Stimulated activated CD8-positive, alpha-beta memory T cell treated with anti-CD3 and anti-CD28 coated beads, Interleukin-4, amount 100 ng/mL, for 1 hour (primary cell): ENCODE measurements at places on chromosomes 4 and X.
A peak's percentile ranks its signal among the peaks of the same experiment; 100 is the strongest.

DNA sequence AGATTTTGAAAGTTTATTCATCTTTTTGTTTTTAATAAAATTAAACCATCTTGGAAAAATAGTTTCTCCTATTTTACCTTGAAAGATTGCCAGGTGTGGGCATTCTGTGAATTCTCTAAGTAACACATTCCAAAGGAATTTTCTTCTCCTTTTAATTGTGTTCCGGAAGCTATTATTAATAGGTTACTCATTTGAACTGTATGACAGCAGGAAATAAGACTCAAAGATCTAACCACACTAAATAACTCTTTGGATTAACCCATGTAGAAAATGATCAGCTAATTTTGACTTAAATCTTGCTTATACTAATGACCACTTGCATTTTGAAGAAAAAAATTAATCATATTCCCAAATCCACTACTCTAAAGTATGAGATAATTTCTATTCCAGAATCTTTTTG lies 17.6 kb upstream of the CCNI start:
- no peak for DNase-seq

GRCh38 chr4:80208610-80209339 lies 11.5 kb downstream of the PRDM8 start:
- DNase-seq: no peak

- DNase-seq: no peak
These were observed 9.0 kb upstream of the DAPP1 start for GRCh38 chr4:99807666-99808065.

- peak; percentile 22 for DNase-seq
These were observed 9.6 kb upstream of the UVSSA start for GRCh38 chr4:1337376-1337831.

DNA sequence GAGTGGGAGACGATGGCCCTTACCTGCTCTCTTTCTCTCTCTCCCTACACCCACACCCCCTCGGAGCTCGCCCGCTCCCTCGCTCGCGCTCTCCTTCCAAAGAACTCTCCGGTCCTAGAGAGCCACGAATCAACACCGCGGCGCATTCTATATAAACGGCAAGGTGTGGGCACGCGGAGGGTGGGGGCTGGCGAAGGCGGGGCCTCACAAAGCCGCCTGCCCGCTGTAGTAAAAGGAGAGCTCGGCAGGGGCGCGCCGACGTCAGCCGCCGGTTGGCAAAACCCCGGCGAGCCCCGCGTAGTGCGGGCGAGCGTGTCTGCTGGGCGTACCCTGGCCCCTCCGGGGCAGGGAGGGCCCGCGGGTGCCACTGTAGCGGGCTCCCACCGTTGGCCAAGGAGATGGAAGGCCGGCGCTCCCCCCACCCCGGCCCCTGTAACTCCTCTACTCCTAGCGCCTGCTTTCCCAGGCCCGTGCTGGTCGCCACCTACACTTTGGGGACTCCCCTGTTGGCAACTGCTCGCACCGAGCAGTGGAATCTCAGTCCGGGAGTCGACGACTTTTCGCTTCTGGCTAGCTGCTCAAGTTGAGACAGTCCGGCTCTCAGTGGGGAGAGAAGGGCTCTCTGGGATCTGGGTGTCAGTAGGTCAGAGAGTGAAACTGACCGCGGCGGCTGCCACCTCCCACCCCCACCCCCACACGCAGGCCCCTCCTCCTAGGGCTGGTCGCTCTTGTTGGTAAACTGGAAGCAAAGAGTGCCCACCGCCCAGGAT lies 325.5 kb upstream of the F9 start:
- no peak for DNase-seq

DNA sequence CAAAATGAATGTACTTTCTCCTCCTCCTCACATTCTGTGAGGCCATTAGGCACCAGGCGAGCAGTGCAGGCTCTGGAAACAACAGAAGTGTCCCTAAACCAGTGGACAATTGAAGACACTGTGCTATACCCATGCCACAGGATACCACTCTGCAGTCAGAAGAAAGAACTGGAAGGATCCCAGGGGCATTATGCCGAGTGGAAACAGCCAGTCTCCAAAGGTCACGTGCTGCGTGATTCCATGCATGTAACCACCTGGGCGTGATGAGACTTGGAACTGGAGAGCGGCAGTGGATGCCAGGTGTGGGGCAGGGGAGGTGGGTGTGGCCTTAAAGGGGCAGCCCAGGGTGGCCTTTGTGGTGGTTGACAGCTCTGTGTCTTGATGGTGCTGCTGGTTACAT lies 139.4 kb downstream of the EVC2 start:
- DNase-seq: no peak

GRCh38 chrX:137352101-137352660 lies 213.7 kb upstream of the ZIC3 start:
- DNase-seq: no peak

DNA sequence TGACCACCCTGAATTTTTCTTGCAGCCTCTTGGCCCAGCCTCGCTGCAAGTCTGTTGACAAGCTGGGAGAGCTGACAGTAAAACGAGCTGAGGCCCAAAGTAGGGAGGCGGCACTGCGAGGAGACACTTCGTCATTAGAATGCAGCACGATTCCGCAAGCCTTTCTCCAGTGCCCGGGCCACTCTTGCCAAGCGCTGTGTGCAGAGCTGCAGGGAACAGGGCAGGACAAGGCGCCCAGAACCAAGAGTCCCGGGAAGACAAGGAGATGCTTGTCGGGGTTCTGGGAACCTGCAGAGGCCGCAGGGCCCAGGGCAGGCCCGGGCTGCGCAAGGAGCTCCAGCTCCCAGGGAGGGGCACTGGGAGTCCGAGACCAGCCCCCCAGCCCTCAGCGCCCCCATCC lies 187.1 kb downstream of the BCOR start:
- no peak for DNase-seq

DNA sequence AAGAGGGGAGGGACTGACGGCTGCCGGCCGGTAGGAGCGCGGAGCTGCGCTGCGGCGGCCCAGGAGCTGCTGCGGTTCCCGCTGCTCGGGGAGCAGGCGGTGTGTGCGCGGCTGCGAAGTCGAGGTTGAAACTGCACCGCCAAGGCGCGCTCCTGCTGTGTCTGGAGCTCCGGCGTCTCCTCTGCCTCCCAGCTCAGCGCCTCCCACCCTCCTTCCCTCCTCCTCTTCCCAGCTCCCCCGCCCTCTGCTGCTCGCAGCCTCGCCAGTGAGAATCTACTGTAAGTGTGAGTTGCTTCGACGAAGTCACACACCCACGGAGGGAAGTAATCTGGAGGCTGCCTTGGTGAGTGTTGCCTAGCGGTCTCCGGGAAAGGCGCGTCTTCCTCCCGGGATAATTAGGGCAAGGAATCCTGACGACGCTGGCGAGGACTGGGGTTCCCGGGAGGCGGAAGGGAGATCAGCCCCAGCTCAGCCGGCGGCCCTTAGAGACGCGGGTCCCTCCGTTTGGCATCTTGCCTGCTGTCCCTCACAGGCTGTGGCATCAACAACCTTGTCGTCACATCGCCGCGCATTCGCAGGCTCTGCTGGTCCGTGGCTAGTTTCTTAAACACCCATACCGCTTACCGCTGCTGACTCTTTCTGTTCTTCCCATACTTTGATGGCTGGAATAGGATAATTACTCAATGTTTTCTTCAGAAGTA lies at the start of gene EPHA5:
Gene EPHA5 (minus strand): TSS at position 159 of the 701 bp plus-strand sequence. CDS start 747 bp downstream, outside the sequence.
- no peak for DNase-seq

GRCh38 chrX:52262195-52262546 lies 77.5 kb downstream of the MAGED4 start:
- DNase-seq: no peak

DNA sequence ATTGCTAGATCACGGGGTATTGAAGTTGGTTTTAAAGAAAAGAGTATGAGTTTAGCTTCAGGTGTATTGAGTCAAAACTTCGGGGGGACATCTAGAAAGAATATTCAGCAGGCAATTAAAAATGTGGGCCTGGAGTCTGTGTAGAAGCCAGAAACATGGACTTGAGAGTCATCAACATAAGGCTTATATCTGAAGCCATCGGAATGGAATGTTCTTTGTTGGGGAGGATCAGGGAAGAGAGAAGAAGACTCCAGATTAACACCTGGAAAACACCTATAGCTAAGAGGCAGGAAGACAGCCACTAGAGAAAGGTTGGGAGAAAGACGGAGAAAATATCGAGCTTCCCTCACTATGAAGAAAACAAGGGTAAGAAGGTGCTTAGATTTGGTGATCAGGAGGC lies 69.5 kb downstream of the BEND2 start:
- no peak for DNase-seq

GRCh38 chr4:95638920-95639501 lies 90.2 kb upstream of the UNC5C start:
- DNase-seq: no peak

DNA sequence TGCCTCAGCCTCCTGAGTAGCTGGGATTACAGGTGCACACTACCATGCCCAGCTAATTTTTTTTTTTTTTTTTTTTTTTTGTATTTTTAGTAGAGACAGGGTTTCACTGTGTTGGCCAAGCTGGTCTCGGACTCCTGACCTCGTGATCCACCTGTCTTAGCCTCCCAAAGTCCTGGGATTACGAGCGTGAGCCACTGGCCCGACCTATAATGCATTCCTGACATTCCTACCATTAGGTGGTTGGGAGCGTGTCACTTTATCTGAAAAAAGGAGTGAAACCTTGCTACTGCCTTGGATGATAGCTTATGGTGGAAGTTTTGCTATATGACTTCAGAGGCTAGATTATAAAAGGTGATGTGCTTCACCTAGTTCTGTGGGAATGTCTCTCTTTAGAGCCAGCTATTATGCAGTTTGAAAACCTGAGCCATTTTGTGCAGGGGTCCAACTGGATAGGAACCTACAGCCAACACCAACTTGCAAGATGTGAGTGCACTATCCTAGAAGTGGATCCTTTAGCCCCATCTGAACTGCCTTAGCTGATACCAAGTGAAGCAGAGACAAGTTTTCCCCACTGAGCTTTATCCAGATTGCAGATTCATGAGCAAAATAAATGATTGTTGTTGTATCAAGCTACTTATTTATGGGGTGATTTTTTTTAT lies 29.8 kb upstream of the EMCN start:
- DNase-seq: no peak

DNA sequence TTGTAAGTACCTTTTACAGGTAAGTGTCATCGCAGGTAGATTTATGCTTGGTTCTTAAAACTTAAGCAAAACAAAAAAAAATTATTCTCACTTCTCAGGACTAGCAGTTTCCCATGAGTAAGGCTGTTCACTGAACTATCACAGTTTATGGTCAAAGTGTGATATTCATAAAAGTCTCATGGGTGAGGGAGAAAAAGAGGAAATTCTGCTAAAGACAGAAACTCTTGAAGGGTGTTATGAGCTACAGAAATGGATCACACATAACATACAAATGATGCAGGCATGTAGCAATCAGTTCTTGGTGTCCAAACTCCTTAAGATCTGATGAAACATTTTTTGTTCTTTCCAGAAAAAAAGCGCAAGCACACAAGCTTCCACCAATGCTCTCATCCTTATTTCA lies 8.5 kb downstream of the RAB9A start:
- DNase-seq: no peak

DNA sequence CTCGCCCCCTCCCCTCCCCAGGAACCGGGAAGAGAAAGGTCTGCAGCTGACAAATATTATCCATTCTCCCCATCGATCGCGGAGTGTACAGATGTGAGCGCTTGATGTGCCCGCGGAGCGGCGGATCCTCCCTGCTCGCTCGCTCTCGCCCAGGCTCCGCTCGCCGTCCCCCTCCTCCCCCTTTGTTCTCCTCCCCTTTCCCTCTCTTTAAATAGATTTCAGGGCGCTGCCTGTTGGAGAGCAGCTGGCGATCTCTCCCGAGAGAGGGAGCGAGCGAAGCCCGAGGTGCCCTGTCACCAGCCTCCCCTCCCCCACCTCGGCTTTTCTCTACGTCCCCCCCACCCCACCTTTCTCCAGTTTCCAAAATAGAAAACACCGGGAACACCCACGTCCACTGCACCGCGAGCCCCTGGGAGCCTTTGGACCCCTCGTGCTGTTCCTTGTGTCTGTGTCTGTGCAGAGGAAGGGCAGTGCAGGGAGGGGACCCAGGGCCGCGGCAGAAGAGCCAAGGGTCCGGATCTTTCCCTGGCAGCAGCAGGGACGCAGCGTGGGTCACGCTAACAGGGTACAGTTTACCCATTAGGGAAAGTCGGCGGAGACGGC lies 56.6 kb upstream of the BCOR start:
- DNase-seq: no peak

GRCh38 chr4:32148111-32148666 lies 1428.0 kb downstream of the PCDH7 start:
- no peak for DNase-seq

DNA sequence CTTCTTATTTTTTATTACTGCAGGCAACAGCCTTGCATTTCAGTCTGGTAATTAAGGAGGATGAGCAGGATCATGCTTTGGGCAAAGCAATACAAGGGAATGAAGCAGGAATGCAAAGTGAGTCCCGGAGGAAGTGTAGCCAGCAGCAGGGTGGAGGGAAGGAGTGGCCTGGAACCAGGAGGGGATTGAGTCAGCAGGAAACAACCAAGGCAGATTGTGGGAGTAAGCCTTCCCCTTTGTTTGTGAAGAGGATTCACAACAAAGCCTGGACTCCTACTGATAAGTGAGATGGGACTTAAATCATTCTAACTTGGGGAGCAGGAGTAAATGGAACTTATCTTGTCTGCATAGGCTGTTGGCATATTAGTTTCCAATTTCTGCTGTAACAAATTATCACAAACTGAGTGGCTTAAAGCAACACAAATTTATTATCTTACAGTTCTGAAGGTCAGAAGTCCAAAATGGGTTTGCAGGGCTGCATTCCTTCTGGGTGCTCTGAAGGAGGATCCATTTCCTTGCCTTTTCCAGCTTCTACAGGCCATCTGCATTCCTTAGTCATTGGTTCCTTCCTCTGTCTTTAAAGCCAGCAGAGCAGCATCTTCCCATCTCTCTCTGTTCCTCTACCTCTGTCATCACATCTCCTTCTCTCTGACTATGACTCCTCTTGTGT lies 93.2 kb upstream of the AP1S2 start:
- no peak for DNase-seq

- no peak for DNase-seq
These were observed 287.5 kb downstream of the ACTRT1 start for GRCh38 chrX:127764674-127765073.

DNA sequence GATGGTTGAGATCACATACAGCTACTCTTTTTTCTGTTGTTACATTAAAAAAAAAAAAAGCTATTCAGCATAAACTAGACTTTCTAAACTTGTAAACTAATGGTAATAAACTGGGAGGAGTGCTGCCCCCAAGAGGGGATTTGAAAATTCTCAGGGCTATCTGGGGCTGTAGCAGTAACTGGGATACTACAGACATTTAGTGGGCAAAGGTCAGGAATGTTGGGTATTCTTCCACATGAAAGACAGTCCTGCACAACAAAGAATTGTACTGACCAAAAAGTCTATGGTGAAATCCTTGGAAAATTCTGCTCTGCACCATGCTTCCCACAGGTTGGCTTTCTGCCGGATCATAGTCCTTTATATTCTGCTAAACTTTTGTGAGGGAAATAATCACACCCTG lies 232.6 kb upstream of the BOD1L1 start:
- DNase-seq: no peak

- DNase-seq: no peak
These were observed 51.6 kb upstream of the PTPN13 start for GRCh38 chr4:86542319-86543027.
